ENCODE measurements at places on chromosomes 1 and 21.

DNA sequence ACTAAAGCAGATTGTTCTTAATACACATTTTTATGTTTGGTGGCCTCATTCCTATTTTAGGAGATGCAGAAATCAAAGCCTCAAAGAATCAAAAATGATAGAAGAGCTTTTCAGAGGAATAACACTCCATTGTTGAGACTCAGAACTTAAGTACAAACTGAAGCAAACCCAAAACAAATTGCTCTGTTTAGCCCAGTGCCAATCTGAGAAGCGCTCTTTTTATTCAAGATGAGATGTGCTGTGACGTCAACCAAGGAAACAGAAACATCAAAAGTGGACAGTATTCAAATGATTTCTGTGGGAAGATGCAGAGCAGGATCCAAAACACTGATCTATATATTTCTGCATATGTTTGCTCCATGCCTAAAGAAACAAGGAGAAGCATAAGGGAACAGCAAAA is 18.0 kb downstream of the COLGALT2 start:
- DNase-seq = no peak

GRCh38 chr21:35113064-35113463 is 64.0 kb upstream of the RUNX1 start:
- no peak for DNase-seq

DNA sequence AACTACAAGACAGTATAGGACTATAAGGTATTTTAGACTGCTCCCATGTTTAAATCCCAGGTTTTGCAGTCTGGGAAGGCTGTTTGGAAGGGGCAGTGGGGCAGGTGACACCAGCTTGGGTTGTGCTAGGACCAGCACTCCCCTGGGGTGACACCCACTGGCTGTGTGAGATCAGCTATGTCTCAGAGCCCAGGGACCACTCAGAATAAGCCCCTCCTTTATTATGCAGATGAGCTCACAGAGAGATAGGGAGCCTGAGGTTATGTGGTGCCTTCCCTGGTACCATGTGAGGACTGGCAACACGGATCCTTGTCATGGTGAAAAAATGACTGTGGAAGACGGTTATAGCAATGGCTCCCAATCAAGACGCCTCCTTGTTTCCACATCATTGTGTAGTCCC is 71.0 kb downstream of the NENF start:
- DNase-seq = no peak

- DNase-seq = no peak
These were observed 42.2 kb downstream of the GIPC2 start for GRCh38 chr1:78088015-78088414.

GRCh38 chr1:10648689-10649516 is 147.5 kb downstream of the CASZ1 start:
- DNase-seq = no peak

- no peak for DNase-seq
These were observed 1526.3 kb downstream of the PLA2G4A start for GRCh38 chr1:188355082-188355481.
